ENCODE measurements at places on chromosomes 7 and 10. TPM values are rescaled to one million over a fixed set of nuclear protein-coding genes. Genes with fewer than 3 reads are reported as not detected.

The PPP3CB gene
- 41.4 TPM for total RNA-seq

The BTAF1 gene
- 50.0 TPM for total RNA-seq

The AEBP1 gene
- total RNA-seq, result 12.9 TPM

The GRIFIN gene
- total RNA-seq, result not detected

The KCP gene
- 0.61 TPM for total RNA-seq

The CPA5 gene
- 3.2 TPM for total RNA-seq

The ZCCHC24 gene
- total RNA-seq, result 1.5 TPM

The PAPSS2 gene
- 0.04 TPM for total RNA-seq
